ENCODE measurements at places on chromosomes 12 and 14.

DNA sequence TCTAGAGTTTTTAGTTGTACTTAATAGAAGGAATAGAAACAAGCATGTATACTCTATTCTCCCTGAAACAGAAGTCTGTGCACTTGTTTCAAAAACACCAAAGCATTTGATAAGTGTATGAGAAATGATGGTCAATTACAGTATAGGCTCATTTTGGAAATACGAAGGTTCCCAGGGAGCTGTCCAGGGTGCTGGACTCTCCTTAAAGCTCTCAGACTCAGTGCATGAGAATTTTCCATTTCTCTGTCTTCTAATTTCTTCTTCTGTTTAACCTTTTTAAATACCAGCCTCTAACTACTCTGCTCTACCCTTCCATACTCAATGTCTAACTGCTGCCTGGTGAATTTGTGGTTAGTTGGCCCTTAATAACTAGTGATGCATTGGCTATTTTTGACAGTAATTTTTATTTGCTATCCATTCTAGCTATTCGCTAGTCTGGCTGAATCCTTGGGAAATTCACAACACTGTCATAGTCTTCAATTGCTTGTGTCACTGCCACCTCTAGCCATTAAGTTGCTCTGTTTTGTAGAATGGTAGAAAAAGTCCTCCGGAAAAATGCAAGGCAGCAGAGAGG is 229.2 kb downstream of the NRXN3 start:
- DNase-seq = peak; percentile 6

GRCh38 chr14:100403105-100403504 is 80.0 kb downstream of the SLC25A47 start:
- DNase-seq = no peak

DNA sequence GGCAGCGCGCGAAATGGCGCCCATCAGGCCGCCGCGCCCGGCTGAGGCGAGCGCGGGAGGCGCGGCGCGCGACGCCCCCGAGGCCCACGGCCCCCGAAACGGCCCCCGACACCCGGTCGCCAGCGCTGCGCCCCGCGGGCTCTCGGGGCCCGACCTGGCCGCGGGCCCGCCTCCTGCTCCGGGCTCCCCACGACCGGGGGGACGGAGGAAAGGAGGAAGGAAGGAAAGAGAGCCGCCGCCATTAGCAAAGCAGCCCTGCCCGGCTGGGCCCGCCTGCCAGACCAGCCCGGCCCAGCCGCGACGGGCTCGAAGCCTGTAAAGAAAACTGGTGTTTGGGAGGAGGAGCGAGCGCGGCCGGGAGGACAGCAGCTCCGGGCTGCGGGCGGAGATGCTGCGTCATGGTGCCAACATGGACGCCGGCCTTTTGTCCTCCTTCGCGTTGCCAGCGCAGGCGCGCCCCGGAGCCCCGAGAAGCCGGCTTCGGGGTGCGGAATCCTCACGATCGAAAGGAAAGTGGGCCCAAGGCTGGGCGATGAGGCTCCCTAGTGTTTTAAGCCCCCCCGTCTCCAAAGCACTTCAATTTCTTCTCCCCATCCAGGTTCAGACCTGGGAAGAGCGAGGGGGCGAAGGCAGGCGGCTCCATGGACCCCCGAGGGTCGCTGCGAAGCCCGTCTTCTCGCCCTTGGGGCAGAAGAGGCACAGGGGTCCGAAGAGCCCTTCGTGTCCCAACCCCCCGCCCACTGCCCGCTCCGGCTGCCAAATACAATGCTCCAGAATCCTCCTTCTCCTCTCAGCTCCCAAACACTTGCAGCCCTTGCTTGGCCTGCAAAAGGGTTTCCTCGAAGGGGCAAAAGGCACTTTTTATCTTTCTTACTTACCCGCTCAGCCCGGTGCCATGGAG is 2.9 kb upstream of the SETD1B start:
- peak; percentile 83 for DNase-seq

- no peak for DNase-seq
Measured at GRCh38 chr12:123150744-123151456, at the start of gene PITPNM2. Gene PITPNM2 (minus strand): TSS chr12:123151090. CDS start chr12:123034590, 116,500 bp downstream.

DNA sequence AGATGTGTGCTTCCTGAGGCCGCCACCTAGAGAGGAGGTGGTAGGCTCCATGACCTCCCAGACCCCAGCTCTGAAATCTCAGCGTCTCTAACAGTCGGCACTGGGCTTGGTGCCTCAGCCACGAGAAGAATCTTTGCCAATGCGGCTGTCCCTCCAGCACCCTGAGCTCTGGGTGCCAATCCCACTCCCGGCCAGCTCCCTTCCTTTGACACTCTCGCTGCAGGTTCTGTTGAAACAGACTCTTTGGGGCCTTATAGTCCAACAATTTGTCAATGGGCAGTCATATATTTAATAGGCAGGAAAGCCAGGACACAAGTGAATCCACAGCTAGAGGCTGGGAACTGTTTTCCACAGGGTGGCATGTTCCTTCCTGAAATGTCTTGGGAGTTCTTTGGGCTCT is 52.8 kb downstream of the PRMT8 start:
- DNase-seq = no peak

DNA sequence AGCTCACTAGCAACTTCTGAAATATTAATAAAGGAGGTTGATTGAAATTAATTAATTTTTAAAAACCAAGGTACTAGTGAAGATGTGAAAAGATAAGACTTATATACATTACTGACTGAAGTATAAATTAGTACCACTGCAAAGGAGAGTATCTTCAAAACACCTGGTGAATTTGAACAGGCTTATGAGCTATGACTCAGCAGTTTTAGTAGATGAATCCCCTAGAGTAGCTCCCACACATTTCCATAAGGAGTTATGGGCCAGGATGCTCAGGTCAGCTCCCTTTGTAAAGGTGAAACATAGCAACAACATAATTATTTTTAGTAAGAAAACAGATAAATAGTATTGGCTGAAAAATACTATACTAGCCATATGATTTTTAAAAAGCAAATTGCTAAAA is 218.6 kb downstream of the SYT1 start:
- DNase-seq = no peak

DNA sequence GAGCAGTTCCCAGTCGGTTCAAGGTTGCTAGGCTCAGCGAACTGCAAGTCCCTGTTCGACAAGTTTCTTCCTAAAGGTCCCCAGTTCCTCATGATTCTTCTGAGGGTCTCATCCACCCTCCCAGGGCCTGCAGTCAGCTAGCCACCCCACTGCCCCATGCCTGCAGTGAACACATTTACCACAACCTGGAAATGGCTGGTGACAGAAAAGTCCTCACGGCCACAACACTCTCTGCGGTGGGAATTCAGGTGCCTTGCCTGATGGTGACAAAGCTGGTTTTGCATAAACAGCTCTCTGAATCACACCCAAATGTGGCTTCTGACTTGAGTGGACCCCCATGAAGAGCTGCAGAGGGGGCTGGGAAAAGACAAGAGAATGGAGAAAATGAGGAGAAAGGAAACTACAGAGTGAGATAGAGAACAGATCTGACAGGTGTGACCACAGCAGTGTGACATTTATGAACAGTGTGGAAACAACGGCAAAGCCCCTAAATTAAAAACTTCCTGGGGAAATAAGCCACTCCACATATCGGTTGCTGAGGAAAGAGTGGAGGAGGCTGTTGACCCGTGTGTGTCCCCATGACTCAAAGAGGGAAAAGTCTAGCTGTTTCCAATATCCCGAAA is 1.3 kb upstream of the CD27 start:
- DNase-seq = no peak

DNA sequence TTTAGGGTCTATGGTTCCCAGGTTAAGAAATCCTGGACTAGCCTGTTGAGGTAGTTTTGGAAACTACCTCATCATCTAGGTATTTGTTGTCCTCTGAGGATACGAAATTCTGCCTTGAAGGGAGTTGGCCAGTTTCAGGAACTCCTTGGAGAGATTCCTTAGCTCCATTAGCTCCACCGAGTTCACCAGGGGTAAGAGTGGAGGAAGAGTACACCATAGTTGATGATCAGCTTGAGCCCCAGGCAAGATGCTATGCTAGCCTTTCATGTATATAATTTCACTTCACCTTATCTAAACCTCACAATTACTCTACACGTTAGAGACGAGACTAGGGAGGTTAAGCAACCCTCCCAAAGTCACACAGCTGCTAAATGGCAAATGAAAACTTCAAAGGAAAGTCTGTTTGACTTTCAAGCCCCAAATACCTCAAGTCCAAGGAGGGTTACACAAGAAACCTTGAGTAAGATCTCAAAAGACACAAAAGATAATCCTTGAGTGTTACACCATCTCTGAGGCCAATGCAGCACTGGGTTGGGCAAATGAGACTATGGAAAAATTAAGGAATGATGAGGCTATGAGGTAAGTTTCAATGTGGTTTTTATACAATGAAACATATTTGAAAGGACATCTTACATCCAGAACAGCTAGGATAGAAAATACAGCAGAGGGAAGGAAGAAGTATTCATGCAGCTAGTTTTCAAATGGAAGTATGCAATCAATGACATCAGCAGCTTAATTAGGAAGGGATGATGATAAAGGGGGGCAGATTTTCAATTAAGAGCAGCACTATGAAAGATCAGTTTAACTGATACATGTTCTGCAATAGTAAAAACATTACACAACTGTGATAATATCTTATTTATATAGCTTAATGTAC is 97.2 kb upstream of the KRAS start:
- DNase-seq = peak; percentile 63

DNA sequence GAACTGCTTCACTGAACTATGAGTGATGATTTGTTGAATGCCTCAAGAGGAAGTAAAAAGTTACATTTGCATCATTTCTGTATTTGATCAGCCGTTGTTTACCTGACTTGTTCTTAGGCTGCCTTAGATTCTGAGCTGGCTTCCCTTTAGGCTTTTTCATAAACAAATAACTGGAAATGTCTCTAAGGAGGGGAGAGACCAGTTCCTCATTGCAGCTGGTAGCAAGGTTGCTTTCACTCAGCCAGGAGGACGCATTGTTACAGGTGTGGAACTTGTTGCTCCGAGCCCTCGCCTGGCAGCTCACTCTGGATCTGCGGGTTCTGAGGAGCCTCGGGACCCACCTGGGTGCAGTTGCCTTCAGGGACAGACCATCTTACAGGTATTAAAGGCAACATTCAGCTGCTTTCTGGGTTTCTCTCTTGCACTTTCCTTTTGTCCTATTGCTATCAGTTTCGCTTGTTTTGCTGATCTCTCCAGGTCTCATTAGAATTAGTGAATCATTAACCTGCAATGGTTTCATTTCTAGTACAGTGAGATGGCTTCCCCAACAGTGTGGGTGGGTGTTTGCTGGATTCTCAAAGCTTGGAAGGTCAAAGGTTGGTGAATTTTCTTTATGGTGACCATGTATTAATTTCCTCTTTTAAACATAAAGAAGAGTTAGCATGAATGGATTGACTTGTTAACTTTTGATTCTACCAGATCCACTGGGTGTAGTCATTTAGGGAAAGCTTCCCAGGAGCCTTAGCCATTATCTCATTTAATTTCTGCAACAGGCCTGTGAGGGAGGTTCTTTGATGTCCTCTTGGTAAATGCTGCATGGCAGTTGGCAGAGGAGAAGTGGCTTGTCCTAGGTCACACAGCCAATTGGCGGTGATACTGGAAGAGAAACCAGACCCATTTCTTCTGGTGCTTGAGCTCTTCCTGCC is at the start of gene PLEKHG7:
Gene PLEKHG7 (plus strand): TSS at position 236 of the 926 bp plus-strand sequence. CDS start 3,643 bp downstream, outside the sequence.
- no peak for DNase-seq

GRCh38 chr12:56413392-56413791 is 35.8 kb downstream of the TIMELESS start:
- no peak for DNase-seq

DNA sequence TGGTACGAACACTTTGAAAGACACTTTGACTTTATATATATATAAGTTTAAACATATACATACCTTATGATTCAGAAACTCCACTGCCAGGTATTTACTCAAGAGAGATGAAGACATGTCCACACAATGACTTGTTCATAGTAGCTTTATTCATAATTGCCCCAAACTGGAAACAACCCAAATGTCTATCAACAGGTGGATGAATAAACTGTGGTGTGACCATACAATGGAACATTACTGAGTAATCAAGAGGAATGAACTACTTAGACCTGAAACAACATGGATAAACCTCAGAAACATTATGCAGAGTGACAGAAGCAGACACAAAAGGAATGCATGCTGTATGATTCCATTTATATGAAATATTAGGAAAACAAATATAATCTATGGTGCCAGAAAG is 71.1 kb downstream of the PPP1R36 start:
- no peak for DNase-seq

- no peak for DNase-seq
Measured at GRCh38 chr12:126907900-126908764, 1358.8 kb upstream of the TMEM132C start.

GRCh38 chr12:50297996-50298395 is 14.7 kb upstream of the LIMA1 start:
- no peak for DNase-seq

DNA sequence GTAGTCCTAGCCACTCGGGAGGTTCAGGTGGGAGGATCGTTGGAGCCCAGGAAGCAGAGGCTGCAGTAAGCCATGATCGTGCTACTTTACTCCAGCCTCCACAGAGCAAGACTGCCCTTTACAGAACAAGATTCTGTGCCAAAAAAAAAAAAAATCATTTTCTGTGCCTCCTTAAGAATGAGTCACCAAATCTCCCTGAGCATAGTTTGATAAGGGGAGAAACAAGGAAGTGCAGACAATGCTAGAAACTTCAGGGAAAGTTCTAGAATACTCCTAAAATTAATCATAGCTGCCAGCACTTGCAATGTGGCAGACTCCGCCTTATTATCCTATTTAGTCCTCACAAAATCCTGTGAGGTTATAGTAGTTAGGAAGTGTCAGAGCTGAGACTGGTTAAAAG is 74.5 kb downstream of the KCNK10 start:
- no peak for DNase-seq

DNA sequence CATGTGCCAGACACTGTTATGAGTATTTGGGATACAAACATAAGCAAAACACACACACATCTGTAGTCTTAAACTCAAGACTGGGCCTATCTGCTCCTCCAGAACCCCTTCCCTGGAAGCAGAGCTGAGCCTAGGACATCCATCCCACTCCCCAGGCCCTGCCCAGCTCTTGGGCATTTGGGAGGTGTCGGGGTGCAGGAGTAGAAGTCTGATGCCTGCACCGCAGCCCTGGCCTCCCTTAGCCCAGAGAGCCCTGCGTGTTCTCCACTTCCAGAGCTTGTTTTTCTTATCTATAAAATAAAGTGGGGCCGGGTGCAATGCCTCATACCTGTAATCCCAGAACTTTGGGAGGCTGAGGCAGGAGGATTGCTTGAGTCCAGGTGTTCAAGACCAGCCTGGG is 11.7 kb downstream of the HSP90AA1 start:
- DNase-seq = no peak

DNA sequence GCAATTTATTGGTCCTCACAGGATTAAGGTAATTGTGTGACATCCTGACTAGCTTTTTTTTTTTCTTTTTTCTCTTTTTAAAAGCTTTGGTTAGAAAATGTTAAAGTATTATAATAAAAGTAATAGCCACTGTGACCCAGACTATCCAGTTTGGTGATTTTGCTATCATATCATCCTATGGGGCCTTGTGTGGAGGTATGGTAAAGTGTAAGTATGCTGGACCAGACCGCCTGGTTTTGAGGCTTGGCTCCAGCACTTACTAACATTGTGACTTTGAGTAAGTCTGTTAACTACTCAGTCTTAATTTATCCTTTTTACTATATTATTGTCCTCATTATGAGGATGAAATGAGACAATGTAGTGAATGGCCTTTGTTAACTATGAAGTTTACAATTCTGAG is 15.5 kb downstream of the EID3 start:
- DNase-seq = no peak

- no peak for DNase-seq
Measured at GRCh38 chr14:76293221-76293620, 82.7 kb upstream of the ESRRB start.

GRCh38 chr12:110689281-110690126 is 589 bp upstream of the HVCN1 start:
- peak; percentile 74 for DNase-seq
